Stimulated activated CD4-positive, alpha-beta T cell treated with anti-CD3 and anti-CD28 coated beads, Interleukin-1b, Interleukin-23, amount 100 ng/mL, for 1 hour (primary cell): ENCODE measurements at places on chromosomes 13 and 19.

- DNase-seq, result no peak
Observed at GRCh38 chr19:19379527-19379926, 25.9 kb upstream of the GATAD2A start.

- no peak for DNase-seq
Observed at GRCh38 chr19:55930996-55931515, 1.1 kb downstream of the NLRP13 start.

DNA sequence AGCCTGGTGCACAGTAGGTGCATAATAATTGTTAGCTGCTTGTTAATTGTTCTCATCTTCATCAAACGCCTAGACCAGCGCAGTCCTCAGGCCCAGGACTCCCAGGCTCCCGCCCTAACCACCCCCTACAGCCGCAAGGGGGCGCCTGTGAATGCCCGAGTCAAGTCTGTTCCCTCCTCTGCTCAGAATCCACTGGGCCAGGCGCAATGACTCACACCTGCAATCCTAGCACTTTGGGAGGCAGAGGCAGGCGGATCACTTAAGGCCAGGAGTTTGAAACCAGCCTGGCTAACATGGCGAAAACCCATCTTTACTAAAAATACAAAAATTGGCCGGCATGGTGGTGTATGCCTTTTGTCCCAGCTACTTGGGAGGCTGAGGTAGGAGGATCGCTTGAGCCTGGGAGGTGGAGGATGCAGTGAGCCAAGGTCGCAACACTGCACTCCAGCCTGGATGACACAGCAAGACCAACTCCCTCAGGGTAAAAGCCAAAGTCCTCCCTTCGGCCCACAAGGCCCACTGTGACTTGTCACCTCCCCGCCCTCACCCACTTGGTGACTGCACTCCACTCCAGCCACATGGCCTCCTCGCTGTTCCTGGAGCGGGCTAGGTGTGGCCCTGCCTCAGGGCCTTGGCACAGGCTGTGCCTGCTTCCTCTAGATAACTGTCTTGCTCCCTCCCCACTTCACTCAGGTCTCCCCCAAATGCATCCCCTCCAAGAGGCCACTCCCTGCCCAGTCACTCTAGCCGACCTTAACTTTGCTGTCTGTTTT, 9.1 kb downstream of the ZNF653 start:
- peak; percentile 37 for DNase-seq

DNA sequence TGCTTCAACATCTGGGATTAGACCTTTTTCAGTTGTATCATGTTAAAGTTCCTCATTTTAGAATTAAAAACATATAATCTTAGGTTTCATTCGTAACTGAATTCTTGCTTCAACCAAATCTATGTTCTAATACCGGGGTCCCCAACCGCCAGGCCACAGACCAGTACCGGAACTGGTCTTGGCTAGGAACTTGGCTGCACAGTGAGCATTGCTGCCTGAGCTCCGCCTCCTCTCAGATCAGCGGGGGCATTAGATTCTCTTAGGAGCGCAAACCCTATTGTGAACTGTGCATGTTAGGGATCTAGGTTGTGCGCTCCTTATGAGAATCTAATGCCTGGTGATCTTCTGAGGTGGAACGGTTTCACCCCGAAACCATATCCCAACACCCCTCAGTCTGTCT, 19.2 kb downstream of the ITM2B start:
- no peak for DNase-seq

- DNase-seq, result no peak
Observed at GRCh38 chr19:56348289-56348877, 33.7 kb upstream of the ZSCAN5A start.

- DNase-seq, result no peak
Observed at GRCh38 chr19:48004236-48004635, 9.8 kb downstream of the ELSPBP1 start.

DNA sequence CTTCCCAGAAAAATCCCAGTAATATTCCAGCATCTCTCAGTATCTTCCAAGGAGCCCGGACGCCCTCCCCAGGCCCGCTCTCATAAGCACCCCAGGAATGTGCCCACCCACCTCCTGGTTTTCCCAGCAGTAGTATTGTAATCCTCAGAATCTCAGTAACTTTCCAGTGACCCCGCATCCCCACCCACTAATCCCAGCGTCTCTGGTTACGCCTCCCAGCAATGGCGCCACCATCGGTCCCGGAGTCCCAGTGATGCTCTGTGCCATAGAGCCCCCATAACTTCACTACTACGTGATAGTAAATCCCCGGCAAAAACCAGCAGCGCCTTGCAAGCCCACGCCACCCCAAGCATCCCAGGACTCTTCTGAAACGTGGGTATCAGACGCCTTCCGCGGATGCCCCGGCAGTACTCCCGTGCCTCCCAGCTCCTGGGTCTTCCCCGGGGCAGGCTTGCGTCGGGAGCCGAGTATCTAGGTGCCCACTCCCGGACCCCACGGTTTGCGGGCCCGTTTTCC, 928 bp upstream of the PNPLA6 start:
- DNase-seq, result no peak

DNA sequence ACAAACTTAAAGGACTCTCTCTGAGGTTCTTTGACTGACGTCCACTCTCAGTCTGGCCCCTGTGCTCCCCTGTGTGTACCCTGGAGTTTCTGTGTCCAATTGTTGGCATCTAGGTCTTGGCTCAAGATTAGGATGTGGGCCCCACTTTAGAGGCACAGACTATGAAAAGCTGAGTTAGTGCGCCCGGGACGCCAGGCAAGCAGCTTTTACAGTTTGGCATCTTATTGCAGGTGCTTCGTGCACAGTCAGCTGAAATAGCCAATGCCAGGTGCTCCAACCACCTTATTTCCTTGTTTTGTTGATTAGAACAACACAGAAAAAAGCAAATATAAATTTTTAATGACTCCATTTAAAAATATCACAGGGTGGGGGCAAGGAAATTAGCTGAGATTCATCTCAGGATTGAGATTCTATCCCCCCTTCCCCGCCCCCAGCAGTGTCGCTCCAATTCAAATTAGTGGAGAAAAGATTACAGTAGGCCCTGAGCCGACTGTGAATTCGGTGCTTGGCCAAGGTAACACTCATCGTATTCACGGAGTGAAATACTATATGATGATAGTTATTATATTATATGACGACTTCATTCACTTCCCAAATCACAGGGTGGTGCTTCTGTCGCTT, 4.3 kb downstream of the SOX1 start:
- no peak for DNase-seq

DNA sequence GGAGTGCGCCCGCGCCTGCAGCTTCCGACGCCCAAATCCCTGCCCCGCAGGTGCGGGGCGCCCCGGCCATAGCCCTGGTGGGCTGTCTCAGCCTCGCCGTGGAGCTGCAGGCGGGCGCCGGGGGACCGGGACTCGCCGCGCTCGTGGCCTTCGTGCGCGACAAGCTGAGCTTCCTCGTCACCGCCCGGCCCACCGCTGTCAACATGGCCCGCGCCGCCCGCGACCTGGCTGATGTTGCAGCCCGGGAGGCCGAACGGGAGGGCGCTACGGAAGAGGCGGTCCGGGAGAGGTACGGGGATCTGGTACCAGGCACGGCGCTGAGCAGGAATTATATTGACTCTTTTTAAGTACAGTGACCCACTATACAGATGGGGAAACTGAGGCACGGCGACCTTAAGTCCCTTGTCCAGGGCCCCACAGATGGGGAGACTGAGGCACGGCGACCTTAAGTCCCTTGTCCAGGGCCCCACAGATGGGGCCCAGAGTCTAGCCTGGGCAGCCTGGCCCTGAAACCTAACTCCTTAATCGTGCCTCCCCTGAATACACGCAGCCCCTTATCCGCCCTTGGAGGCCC, 586 bp downstream of the MRI1 start:
- no peak for DNase-seq

DNA sequence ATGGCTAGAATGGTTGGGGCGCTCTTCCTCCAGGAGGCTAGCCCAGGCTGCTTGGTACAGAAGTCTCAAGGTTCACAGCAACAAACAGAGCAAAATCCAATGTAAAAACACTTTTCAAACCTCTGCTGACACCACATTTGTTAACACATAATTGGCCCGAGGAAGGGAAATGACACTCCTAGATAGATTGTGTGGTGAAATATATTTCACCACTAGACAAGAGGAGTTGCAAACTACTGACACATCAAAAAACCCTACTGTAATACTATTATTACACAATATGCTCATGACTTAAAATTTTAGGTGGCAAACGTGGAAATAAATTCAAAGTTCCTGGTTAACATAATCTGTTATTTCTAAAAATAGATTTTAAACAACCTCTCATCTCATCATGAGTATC, 643.6 kb downstream of the PCDH9 start:
- no peak for DNase-seq

GRCh38 chr19:35206379-35206778, 22.2 kb downstream of the FAM187B start:
- DNase-seq, result no peak

- no peak for DNase-seq
Observed at GRCh38 chr19:6455924-6456323, 3.7 kb downstream of the SLC25A23 start.

DNA sequence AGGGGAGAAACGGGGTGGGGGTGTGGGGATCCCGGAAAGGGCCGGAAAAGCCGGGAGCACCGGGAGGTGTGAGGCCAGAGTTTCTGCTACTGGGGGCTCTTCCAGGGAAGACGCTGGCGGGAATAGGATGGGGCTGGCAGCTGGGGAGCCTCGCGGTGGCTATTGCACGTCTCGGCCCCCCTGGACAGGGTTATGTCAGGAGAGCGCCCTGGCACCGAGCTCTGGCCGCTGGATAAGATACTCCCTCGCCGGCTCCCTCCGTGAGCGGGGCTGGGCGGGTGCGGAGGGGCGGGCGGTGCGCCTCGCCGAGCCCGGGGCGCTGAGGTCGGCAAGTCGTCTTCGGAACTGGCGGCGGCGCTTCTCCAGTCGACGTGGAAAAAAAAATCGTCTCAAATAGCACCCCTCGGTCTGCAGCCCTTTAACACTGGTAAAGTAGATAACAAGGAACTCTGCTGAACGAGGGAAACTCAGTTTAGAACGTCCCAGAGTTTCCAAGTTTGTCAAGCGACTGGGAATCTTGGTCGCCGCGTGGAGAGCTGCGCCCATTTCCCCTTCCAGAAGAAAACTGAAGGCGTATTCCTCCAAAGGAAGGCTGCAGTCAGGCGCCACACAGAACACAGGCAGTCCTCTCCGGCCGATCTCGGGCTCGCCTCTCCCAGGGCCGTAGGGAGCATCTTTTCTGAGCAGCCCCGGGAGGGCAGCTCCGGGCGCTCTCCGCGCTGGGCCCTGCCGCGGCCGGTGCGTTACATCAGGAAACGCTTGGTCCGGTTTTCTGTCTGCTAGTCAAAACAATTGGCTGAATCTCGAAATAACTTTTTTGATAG, 115.1 kb downstream of the KCNRG start:
- no peak for DNase-seq

DNA sequence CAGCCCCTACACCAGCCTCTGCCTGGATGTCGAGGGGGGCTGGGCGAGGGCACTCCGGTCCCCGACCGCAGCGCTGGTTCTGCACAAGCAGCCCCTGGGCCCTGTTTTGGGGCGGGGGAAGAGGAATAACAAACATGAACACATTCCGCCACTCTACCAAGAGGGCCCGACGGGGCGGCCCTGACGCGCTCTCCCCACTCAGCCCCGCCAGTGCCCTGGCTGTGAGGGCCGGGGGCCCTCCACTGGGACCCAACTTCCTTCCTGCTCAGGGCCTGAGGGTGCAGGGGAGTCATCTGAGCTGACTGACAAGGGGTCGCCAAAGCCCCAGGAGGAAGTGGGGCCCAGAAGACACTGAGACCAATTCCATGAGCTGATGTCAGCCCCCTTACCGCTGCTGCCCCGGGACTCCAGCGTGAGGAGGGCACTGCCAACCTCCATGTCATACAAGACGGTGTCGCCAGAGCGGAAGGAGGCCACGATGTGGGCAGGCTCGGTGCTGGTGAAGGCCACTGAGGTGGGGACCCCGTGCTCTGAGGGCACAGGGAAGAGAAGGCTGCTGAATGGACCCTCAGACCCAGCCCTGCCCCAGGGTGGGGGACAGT, 5.6 kb upstream of the PRKD2 start:
- DNase-seq, result no peak

DNA sequence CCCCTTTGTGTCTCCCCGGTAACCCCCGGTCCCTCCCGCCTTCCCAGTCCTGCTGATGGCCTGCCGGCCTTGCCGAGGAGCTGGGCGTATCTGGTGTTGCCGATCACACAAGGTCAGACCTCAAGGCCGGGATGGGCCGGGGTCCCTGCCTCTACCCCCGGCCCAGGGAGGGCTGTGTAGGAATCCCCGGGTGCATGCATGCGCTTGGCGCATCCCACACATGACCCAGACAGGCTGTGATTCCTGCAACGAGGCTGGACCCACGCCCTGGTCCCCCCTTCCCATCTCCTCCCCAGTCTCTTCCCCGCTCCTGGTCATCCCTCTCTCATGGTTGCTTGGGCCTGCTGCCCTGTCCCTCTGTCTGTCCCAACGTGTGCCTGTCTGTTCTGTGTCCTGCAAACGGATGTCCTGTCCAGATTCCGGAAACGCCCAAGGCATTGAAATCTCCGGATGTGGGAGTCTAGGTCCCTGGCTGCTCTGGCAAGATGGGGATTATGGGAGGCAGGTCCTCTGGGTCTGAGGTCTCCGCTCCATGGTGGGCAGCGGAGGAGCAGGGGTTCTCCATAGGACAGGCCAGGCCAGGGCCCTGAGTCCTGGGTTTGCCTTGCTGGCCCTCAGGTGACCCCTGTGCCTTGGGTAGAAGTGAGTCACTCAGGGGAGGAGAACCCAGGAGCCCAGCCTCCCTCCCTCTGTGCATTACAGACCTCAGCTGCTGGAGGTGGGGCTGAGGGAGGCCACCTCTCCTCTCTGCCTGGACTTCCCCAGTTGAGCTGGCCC, 1.6 kb downstream of the PKN1 start:
- DNase-seq, result no peak

- no peak for DNase-seq
Observed at GRCh38 chr13:99335603-99336002, 28.4 kb upstream of the GPR183 start.

- no peak for DNase-seq
Observed at GRCh38 chr13:43470610-43471009, 316.2 kb downstream of the ENOX1 start.

DNA sequence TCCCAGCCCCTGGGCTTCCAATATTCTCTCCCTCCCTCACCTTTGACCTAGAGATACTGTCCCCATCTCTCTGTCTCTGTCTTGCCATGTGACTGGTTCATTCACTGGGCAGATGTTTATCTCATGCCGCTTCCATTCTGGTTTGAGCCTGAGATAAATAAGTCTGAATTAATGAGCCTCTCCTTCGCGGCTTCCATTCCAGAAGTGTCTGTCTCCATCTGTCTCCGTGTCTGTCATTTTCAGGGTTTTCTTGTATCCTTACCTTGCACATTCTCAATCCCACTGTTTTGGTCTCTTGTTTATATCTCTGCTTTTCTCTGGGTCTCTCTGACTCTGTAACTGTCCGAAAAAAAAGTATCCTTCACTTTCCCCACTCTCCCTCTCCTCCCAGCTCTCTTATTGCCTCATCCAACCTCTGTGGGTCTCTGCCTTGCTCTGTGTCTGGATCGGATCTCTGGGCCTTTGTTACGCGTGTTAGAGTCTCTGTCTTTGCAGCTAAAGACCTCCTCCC, 4.3 kb downstream of the SPHK2 start:
- no peak for DNase-seq

- DNase-seq, result no peak
Observed at GRCh38 chr13:51258612-51259548, 36.7 kb downstream of the FAM124A start.
